ENCODE measurements at places on chromosomes 3 and 15.

DNA sequence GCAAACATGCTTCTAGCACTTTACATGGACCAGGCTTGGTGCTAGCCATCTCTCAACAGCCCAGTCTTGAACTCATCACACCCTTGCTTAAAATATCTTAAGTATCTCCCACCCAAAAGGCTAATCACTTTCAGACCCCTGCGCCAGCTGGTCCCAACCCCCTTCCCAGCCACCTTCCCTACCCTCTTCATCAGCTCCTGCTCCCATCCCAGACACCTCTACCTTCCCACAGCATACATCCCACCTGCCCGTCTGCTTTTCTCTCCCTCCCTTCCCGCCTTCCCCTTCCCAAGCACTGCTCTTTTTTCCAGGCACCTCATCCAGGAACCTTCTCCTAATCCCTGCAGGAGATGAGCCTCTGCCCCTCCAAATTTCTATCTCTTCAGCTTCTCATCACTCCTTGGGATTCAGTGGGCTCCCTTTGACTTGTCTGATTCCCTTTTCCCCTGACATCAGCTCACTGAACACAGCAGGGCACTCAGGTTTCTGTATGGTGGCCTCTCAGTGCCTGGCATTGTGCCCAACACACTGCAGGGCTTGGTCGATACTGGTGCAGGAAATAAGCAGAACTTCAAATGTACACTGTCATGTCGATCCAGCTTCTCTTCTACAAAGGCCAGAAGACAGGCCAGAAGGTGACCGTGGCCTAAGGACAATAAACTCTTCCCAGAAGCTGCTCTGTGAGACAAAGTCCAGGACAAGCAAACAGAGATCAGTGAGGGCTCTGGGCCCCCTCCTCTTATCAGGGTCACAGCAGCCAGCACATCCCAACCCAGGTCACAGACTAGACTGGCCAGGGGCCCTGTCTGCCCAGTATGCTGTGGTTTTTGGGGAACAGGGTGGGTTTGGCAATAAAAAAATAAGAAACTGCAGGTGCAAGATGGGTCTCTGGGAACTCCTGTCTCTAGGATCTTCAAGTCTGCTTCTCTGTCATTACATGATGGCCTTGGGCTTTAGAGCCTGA lies 2.2 kb upstream of the ITIH1 start:
- no peak for DNase-seq

GRCh38 chr3:70754314-70754713 lies 441.9 kb upstream of the MDFIC2 start:
- no peak for DNase-seq

DNA sequence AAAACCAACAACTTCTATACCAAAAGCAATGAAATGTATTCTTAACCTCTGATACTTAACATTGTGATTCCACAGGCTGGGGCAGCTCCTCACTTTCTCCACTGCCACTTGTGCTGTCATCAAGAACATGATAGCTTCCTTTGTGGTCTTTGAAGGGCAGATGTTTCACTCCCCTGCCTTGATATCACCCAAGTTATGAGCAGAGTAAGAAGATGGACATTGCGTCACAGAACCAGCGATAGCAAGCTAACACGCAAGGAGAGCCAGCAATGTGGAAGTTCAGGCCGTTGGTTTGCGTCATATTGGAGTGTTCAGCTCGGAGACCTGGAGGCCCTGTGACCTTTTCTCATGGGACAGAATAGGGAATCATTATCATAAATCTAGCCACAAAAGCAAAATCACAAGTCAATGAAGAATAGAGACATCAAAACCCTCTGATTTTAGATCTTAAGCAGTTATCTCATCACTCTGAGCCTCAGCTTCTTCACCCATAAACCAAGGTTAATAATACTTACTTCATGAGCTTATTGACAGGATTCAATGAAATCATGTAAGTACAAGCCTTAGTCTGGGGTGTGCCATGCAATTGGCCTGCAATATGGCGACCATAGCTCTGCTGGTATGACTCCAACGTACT lies 183.8 kb upstream of the THBS1 start:
- no peak for DNase-seq

DNA sequence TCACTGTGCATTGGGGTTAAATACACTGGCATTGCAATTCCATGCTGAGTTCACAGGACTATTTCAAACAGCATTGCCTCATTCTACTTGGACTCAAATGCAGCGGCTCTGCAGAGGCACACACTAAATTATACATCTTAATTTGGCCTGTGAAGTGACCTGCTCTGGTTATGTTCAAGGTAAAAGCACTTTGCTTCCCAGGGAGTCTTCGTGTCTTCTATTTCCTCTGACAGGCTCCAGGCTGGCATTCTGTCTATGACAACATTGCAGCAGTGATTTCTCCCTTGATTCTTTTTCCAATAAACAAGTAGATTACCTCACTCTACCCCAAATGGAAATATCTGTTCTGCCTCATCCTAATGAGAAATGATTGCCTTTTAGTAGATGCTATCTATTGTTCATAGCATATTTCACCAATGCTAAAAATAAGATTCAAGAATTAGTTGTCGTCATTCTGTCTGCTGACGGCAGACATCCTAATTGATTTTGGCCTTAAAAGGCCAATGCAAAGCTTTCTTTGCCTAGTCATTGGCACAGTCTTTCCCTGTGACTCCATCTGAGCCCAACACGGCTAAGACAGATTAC lies 33.8 kb downstream of the FMN1 start:
- no peak for DNase-seq

GRCh38 chr15:97944724-97945123 lies 15.8 kb upstream of the ARRDC4 start:
- no peak for DNase-seq

DNA sequence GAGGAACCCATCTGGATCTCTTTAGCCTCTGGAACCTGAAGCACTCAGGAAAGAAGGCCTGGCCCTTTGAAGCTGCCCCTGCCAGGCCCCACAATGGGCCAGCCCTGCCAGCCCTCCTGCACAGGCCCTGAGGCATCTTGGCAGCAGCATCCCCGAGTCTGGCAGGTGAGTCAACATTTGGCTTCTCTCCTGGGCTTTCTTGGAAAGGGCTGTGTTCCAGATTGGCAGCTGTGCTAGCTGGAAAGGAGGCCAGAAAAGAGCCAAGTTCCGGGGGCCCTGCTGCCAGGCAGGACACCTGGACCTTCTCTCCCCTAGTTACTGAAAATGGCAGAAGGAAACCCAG lies 187.2 kb downstream of the SHQ1 start:
- no peak for DNase-seq

DNA sequence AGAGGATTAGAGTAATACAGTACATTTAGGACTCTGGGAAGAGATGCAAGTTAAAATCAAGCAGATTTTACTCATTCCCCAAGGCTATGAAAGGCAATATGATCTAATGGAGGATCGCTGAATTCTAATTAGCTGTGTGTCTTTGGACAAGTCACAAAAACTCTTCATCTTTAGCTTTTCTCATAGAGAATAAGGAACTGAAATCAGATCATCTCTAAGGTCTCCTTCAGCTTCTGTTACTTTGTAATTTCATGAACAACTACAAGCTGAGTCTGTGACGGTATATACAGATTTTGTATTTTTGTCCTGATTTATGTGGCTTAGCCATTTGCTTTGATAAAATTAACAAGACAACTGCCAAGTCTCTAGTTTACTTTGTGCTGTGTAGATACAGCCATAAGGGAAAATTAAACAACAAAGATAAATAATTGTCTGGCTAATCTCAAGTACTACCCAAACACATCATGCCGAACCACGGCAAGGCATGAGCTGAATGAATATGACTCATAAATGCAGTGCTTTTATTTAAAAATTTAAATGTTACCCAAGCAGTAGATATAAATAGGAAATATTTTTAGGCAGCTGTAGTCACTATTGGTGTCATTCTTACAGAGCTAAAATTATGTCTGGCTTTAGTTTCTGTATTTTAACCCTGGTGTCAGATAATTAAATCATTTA lies 81.5 kb downstream of the GAP43 start:
- no peak for DNase-seq

DNA sequence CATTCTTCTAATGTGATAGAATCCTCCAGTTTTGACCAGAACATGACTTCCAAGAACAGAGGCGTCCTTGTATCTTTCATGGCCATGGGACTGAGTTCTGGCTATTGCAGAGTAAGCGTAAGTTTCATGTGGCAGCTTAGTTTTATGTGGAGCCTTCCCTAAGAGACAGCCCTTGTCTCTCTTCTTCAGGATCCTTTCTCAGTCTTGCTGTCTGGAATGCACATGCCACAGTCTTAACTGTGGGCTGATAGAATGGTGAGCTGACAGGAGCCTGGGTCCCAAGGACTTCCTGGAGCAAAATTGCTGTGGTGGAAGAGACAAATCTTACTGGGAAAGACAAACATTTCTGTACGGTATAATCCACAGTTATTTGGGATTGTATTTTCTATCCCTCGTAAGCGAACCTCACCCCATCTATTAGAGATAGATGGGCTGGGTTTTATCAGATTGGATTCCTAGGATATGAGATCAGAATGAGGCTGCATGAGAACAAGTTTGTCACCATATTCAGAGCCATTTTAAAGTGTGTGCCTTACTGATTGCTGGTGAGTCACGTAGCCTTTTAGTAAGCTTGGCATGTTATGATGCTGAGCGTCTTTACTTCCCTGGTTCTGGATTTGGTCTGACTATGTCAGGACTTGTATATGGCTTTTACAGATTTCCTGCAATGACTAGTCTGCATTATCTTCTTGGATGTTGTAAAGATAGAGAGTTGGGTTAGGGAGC lies 32.8 kb downstream of the CDIN1 start:
- DNase-seq = no peak

Data from stimulated activated CD4-positive, alpha-beta T cell treated with anti-CD3 and anti-CD28 coated beads, Interleukin-1b, Interleukin-23, amount 100 ng/mL, for 1 hour (primary cell).